ENCODE measurements at places on chromosomes 5 and 9.

DNA sequence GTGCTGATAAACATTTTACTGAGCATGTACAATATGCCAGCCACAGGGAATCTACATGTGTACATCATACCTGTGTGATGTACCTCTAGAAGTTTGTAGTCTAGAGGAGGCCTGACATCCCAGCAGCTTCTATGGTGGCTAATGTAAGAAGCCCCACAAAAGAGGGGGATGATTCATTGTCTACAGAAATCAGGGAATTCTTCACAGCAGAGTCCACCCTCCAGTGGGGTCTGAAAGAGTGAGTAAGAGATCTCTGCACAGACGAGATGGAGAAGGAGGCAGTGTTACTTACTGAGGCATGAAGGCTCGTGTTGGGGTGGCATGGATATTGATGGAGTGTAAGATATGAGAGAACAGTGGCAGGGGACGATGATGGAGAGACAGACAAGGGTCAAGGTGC lies 103.0 kb downstream of the NTRK2 start:
- ATAC-seq: no peak

- ATAC-seq: no peak
These were observed 216.6 kb downstream of the NR2F1-AS1 start for GRCh38 chr5:93364378-93364777.

DNA sequence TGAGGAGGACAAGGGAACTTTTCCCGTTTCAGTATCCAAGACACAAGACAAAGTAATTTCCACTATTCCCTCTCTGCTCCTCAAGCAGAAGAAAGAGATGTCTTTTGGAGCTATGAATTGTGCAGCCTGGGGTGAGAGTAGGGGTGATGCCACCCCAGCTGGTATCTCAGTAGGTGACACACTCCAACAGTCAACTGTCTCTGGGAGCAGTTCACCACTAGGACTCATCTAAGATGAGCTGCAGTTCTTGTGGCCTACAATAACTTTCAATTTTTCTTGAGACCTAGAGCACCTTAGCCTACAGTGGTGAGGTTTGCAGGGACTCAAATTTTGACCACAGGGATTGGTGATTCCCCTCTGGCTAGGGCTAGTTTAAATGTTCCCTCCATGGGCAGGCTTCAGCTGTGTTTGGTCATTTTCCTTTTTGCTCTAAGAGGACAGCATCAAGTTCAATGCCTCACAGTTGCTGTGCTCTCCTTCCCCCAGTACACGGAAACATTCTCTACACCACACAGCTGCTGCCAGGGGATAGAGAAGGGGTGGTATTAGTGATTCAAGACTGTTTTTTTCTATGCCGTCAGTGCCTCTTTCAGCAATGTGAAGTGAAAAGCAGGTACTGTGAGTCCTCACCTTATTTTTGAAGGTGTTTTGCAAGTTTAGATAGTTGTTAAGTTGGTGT lies 278.6 kb upstream of the RORB start:
- ATAC-seq: no peak

- peak; percentile 81 for ATAC-seq
These were observed 319.2 kb downstream of the GADD45G start for GRCh38 chr9:89923961-89924504.

GRCh38 chr5:129746876-129747275 lies 1.0 kb upstream of the MINAR2 start:
- ATAC-seq: no peak

- no peak for ATAC-seq
These were observed 35.3 kb downstream of the MPDZ start for GRCh38 chr9:13244181-13244580.

DNA sequence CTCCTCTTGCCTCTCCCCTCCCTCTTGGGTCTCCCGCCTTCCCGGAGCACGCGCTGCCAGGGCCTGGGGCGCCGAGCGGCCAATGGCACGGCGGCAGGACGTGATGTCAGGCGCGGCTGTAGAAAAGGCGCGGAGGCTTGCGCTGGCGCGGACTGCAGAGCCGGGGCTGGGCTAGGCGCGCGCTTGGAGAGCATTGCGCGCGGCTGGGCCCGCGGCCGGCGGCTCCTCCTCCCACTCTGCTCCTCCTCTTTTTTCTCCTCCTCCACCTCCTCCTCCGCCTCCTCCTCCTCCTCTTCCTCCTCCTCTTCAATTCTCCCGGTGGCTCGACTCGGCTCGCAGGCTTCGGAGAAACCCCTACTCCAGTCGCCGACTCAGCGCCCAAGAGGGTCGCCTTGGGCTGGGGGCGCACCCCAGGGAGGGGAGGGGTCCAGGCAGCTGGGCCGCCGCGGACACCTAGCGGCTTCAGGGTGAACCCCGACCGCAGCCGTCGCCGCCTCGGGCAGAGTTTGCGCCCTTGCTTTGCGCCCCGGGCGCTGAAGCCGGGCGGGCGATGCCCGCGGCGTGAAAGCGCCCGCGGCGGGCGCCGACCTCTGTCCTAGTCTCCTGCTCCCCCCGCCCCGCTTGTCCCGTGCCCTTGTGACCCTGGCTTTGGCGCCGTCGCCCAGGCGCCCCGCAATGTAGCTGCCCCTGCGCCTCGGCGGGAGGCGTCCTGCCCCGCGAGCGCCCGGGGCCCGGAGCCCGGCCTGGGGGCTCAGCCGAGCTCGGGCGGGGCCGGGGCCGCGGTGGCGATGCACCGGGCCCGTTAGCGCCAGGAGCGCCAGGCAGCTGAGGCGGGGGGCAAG lies at the start of gene LHX2:
LHX2 (plus strand) TSS at position 309 of the 842 bp plus-strand sequence. CDS start 581 bp downstream, outside the sequence.
- ATAC-seq: peak; percentile 96

DNA sequence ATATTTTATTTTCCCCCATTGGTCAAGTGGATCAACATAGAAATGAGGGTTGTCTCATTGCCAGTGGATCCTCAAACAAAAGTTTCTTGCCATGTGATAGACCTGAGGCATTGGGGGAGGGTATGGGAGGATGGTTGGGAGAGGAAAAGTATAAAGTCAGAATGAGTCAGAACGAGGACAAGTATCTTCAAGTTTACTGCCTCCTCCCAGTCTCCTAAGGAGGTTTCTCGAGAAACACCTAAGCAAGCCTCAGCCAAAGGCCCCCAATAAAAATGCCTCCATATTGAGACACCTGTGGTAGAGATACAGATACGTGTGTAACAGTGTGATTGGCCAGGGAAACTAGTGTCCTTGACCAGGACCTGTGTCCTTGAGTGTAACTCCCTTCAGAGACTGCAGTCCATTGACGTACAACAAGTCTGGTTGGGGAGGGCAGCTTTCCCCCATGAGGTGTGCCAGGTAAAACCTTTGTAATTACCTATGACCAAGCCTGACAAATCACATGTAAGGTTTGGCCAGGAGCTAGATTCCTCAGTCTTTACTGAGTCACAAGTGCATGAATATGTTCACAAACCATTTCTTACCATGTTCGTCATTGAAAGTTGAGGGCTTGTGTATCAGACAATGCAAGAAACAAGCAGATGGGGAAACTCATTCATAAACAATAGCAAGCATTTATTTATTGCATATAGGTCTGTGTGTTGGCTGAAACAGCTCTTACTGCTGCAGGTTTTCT lies 198.6 kb upstream of the SH3GL2 start:
- no peak for ATAC-seq
